ENCODE measurements at places on chromosomes 12 and 14.
A peak's percentile ranks its signal among the peaks of the same experiment; 100 is the strongest.

DNA sequence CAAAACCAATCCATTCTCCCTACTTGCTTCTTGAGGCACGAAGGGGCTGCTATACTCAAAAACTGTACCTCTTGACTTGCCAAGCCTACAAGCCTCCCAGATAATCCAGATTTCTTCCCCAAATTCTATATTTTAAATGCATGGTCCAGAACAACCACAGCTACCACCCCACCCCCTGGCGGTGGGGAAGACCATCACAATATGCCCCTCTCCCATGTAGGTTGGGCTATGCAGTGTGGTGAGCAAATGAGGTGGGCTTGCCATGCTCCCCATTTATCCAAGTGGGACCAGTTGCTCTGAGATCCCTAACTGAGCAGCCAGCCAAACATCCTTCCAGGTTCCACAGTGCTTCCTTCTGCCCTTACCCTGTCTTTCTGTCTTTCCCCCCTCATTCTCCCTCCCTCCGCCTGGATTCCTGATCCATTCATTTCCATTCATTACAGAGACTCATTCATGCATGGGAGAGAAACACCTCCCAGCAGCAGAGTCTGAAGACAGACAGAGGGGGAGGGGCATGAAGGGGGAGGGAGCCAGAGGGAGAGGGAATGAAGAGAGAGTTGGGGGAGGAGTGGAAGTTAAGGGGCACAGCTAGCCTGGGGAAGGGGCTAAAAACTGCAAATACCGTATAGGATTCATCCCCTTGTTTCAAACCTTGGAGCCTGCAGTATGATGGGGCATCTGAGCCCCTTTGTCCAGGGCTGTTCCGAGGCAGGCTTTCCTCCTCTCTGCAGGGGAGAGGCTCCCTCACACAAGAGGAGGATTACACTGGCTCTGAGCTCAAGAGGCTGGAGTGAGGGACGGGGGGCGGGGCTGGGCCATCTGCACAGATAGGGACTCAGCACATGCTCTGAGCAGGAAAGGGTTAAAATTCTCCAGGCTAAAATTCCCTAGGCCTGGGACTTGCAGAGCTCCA is 4.4 kb downstream of the ZNF219 start:
- DNase-seq: no peak

DNA sequence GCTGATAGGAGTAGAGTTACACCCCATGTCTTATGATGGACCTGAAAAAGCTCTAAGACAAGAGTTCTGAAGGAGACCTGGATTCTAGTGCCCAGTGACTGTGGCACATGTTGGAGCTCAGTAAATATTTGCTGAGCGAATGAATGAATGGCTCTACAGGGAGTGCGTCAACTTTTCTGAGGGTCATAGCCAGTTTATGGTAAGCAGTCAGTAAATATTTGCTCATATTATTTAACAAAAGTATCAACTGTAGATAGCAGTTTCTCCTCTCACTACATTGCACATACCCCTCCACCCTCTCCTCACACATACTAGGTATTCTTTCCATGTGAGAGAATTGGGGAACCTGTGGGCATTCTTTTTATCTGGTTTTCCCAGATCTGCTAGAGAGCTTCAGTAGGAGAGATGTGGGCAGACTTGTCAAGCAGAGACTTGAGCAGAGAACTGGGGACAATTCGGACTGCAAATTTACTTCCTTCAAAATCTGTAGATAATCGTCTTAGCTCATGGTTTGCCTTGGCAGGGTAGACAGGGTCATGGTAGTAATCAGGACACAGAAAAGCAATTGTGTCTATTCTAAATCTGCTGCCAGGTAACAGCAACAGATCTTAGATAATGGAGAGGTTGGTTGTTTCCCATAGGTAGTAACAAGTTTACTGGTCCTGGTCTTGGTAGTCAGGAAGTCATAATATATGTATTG is 5.7 kb downstream of the SLC4A8 start:
- DNase-seq: no peak

GRCh38 chr12:4202918-4203317 is 70.6 kb upstream of the CCND2 start:
- no peak for DNase-seq

- DNase-seq: no peak
Observed at GRCh38 chr12:80165746-80166145, 66.4 kb downstream of the OTOGL start.

GRCh38 chr12:2248901-2249381 is 196.2 kb downstream of the CACNA1C start:
- DNase-seq: no peak

GRCh38 chr12:19450362-19450761 is 11.1 kb downstream of the AEBP2 start:
- DNase-seq: no peak

DNA sequence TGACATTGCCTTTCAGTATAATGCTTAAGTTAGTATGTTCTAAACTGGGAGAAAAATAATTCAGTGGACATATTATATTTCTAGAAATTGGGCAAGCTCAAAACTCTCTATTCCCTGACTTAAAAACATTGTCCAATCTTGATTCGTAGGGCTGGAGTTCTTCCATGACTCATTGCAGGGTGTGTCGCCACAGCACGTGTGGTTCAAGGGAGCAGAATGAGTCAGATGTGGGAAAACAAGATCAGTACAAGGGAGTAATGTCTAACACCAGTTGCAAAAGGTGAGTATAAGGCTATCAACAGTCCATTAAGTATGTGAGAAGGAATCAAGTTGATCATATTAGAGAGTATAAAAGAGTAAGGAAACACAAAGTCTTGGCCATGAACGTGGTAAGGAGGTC is 887.0 kb downstream of the TMTC2 start:
- peak; percentile 26 for DNase-seq

DNA sequence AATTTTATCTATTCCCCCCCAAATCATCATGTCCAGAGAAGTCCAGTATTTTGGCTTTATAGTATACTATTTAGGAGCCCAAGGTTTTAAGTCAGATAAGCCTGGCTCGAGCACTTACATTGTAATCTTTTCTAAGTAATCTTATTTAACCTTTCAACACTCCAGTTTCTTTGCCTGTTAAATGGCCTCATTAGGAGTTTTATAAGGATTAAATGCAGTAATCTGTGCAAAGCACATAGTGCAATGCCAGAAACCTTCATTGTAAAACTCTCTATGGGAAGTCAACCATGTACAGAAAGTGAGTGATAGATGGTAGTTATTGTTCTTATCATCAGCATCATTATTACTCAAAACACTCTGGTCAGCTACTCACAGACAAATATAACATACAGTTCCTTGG is 1330.4 kb downstream of the SLC16A7 start:
- DNase-seq: no peak

GRCh38 chr12:94183708-94184379 is 35.5 kb downstream of the PLXNC1 start:
- no peak for DNase-seq

Data from non-pigmented ciliary epithelial cell (primary cell).